Smooth muscle cell of bladder (primary cell): ENCODE measurements at places on chromosomes 4 and X. TPM values are rescaled to one million over a fixed set of nuclear protein-coding genes. Genes with fewer than 3 reads are reported as not detected.

Gene GIMD1
- total RNA-seq: not detected in 2 replicates

Gene TRAM1L1
- 0.43 and 0.92 TPM in 2 replicates for total RNA-seq

Gene RHOXF1
- total RNA-seq: not detected in 2 replicates

Gene GPC3
- total RNA-seq: 1.9 and 2.6 TPM in 2 replicates

Gene IL13RA2
- total RNA-seq: 440 and 612 TPM in 2 replicates

Gene UPF3B
- 1.1 and 1.2 TPM in 2 replicates for total RNA-seq

Gene HPSE
- total RNA-seq: 0.83 and 1.1 TPM in 2 replicates

Gene NAT8L
- total RNA-seq: under 0.01 and 0.09 TPM in 2 replicates

Gene CACNA1F
- total RNA-seq: not detected in 2 replicates

Gene CT55
- not detected in 2 replicates for total RNA-seq

Gene NHS
- total RNA-seq: 1.2 and 1.3 TPM in 2 replicates

Gene TMEM35A
- total RNA-seq: 3.1 and 3.4 TPM in 2 replicates

Gene UGT2B7
- not detected in 2 replicates for total RNA-seq

Gene AREG
- 5.7 TPM in 1 of 2 replicates, not detected in the other for total RNA-seq

Gene DGAT2L6
- total RNA-seq: not detected in 2 replicates
